ENCODE measurements at places on chromosomes 5 and 9.

DNA sequence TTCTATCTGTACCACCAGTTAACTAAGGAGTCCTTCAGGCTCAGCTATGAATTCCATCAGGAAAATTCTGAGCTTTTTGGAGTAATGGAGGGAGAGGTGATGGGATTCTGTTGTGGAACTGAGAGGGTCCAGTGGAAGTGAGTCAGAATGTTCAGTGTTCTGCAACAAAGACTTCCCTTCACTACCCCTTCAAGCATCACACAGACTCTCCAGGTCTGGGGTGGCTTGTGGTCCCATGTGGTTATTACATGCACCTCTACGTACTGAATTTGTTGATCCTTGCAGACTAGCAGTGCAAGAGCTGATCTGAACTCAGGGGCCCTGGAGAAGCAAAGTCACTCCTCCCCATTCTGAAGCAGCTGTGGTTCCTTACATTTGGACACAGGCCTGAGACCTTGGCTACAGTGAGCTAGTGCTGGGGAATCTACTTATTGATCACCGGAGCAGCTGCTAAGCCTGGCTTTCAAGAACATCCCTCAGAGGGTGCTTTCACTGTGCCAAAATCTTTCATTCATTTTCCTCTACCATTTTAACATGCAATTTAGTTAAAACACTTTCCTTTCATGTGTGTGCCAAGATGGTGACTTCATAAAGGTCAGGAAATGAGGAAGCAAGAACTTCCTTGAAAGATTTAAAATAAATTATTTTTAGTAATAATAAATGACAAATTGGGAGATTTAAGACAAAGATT lies 75.0 kb upstream of the TNC start:
- H3K27me3 ChIP-seq, result no peaks in the 10 kb centered on the region
- DNase-seq, result no peak
- H3K27ac ChIP-seq, result no peak overlapping the region
- H3K4me3 ChIP-seq, result no peak overlapping the region

DNA sequence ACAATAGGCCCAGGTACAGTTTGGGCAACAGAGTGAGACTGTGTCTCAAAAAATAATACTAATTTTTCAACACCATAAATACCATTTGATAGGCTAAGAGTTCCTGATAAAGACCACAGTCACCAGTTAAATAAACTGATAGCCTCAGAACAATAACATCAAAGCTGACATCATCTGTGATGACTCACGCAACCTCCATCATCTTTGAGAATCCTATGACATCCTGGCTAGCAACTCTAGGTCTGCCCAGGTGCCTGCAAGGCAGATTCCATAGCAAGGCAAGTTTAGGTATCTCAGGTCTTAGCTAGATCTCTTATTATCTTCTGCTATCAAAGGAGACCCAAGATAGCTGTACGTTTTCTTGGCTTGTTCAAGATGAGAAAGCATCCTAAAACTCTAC lies 30.5 kb upstream of the UBAP2 start:
- H3K36me3 ChIP-seq, result no peaks in the 10 kb centered on the region
- no peaks in the 10 kb centered on the region for H3K4me1 ChIP-seq
- no peak overlapping the region for H3K27ac ChIP-seq
- H3K4me3 ChIP-seq, result no peak overlapping the region

DNA sequence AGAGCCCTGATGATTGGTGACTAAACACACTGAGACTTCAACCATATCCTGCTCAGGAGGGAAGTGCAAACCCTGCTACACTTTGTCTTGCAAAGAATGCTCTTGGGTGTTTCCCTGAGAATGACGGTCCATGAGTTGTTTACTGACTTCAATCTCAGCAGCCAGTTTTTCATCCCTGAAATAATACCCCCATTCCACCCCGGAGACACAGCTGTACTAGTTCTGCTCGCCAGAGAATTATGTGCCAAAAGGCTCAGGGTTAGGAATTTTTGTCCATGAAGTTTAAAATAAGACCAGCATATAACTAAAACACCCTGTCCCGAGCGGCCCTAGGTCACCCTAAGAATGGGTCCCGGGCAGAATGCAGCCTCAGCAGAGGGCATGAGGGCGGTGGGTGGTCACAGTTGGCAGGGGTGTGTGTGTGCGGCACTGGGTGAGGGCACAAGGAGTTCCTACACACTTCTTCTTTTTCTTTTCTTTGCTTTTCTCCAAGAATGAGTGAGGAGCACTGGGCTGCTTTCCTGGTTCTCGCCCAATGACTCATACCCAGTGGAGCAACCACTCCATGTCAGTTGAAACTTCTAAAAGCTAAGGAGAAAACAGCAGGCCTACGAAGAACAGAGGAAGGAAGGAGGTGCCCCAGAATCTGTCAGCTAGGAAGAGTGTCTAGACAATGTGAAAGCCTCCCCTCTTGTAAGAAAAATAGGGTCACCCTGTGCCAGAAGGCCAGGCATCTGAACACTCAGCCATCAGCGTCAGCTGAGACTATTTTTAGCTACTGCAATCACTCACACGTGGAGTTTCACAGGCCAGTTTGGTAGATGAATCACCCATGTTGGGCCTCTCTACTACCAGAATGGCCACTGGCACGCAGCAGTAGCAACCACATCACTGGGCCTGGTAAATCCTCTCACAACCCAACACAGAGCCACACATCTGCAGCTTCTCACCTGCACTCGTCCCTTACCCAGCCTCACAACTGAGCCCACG lies 105.9 kb downstream of the DPYSL3 start:
- peak overlapping the region; percentile 95 for H3K27ac ChIP-seq
- DNase-seq, result peak; percentile 83
- no peak overlapping the region for H3K4me3 ChIP-seq
- no peaks in the 10 kb centered on the region for H3K27me3 ChIP-seq
- peaks cover 2% of the 10 kb centered on the region for H3K4me1 ChIP-seq
- H3K36me3 ChIP-seq, result peaks cover 4% of the 10 kb centered on the region

- no peak for DNase-seq
- no peak overlapping the region for H3K4me3 ChIP-seq
- no peaks in the 10 kb centered on the region for H3K27me3 ChIP-seq
- H3K27ac ChIP-seq, result no peak overlapping the region
Observed at GRCh38 chr5:80865551-80865950, 94.6 kb upstream of the RASGRF2 start.

- no peaks in the 10 kb centered on the region for H3K4me1 ChIP-seq
- H3K4me3 ChIP-seq, result no peak overlapping the region
- DNase-seq, result no peak
- no peak overlapping the region for H3K27ac ChIP-seq
Observed at GRCh38 chr9:73200694-73201452, 49.2 kb downstream of the ANXA1 start.
